T-helper 1 cell treated with Interleukin-12 subunit alpha and Interleukin-12 subunit beta and Interleukin-4 antibody, amounts not matched to agents 30 ng/mL and 1 ng/mL, for 36 hours (primary cell): ENCODE measurements at places on chromosomes 3 and 15. TPM values are rescaled to one million over a fixed set of nuclear protein-coding genes. Genes with fewer than 3 reads are reported as not detected.

The TRAIP gene
- total RNA-seq = 20.6 and 25.1 TPM in 2 replicates

The TRH gene
- not detected in 2 replicates for total RNA-seq

The ROBO2 gene
- not detected in 2 replicates for total RNA-seq

The ZPLD1 gene
- not detected in 2 replicates for total RNA-seq

The CLDN18 gene
- total RNA-seq = not detected in 2 replicates

The ANKRD34C gene
- total RNA-seq = not detected in 2 replicates
